SK-MEL-5 (cell line): ENCODE measurements at places on chromosomes 1 and 21. TPM values are rescaled to one million over a fixed set of nuclear protein-coding genes. Genes with fewer than 3 reads are reported as not detected.

Gene CFAP74
- not detected in 2 replicates for total RNA-seq

Gene KCNE2
- not detected in 2 replicates for total RNA-seq

Gene MCOLN2
- 18.1 and 19.3 TPM in 2 replicates for total RNA-seq

Gene CELSR2
- 3.5 TPM in 2 replicates for total RNA-seq

Gene BARHL2
- total RNA-seq = 0.11 TPM in 1 of 2 replicates, not detected in the other

Gene TMEM81
- total RNA-seq = 1.3 and 1.9 TPM in 2 replicates

Gene CDCA8
- total RNA-seq = 3.3 and 4.8 TPM in 2 replicates

Gene RAB42
- total RNA-seq = not detected in 2 replicates

Gene MYOC
- total RNA-seq = not detected in 2 replicates

Gene RNU1-4
- total RNA-seq = under 0.01 TPM in 1 of 2 replicates, not detected in the other

Gene CCDC30
- 1.5 TPM in 2 replicates for total RNA-seq

Gene KCNQ4
- 0.11 TPM in 1 of 2 replicates, not detected in the other for total RNA-seq

Gene ZNF695
- total RNA-seq = 0.08 and 0.72 TPM in 2 replicates

Gene BRWD1
- total RNA-seq = 25.8 and 29.5 TPM in 2 replicates

DNA sequence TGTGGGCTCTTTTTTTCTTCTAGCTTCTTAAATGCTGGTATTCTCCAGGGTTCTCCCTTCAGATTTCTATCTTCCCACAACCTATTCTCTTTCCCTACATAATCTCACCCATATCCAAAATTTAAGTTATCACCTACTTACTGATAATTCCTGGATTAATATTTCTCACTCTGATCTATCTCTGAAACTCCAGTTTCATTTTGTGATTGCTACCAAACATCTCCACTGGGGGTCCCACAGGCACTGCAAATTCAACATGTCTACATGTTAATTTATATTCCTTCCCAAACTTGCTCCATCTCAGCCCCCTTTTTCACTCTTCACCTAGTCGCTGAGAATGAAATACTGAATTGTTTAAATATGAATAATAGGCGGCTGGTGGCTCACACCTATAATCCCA is 9.9 kb upstream of the C1orf141 start:
- peak; percentile 36 for DNase-seq

GRCh38 chr21:37525810-37526209 is 159.2 kb downstream of the DYRK1A start:
- DNase-seq = no peak

- DNase-seq = peak; percentile 60
These were observed 23.4 kb upstream of the RPTN start for GRCh38 chr1:152182431-152182830.

- no peak for DNase-seq
These were observed 109.1 kb upstream of the GADD45A start for GRCh38 chr1:67575861-67576260.

DNA sequence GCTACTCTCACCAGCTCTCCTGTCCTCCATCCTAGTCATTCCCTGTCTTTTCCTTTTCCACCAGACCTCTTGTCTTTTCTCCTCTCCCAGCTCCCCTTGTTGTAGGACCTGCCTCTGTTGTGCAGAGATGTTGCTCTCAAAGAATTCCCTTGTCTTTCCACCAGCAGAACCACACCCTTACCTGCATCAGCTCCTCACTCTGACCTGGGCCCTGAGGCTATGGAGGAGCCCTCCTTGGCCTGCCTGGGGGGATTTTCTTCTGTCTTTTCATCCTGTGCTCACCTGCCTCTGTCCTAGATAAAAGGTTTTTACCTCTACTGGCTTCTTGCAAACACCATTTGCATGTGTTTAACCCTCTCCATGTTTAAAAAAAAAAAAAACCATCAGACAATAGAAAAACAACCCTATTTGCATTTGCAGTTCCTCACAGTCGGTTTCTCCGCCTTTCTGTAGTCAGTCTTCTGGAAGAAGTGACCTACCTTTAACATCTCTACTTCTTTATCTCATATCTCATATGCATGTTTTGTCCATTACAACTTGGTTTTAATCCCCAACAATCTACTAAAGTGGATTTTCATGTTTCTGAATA is 12.1 kb downstream of the FCRL5 start:
- no peak for DNase-seq

DNA sequence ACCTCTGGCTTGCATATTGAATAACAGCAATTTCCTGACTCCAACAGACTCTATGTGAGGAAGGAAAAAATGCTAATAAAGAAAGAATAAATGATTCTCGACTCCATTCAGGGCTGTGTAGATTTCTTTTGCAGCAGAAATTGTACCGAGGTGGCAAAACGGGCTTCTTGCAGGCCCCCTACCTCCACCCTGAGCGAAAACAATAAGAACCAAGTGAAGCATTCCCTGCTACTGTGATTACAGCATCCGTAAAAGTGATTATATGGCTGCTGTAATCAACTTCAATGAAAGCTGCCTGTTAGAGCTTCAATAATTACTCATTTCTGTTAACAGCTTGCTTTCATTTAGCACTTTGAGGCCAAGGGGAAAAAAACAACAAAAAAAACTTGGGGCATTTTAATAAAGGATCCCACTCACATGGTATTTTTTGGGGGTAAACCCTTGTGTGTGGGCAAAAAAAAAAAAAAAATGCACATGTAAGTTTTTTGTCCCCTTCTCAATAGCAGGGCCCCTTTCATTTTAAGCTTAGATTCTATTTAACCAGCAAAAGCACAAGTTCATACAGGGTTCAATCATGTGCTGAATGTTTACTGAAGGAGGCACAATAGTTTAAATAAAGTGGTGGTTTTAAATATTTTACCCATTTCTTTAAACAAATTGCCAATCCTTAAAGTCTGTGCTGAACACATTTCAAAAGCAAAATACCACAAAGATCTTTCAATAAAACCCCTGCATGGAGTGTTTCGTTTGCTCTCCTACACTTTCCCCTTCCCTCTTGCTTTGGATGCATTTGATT is 271.6 kb downstream of the LMO4 start:
- no peak for DNase-seq

GRCh38 chr1:183215076-183215720 is 29.1 kb downstream of the LAMC2 start:
- DNase-seq = no peak

- DNase-seq = peak; percentile 51
These were observed 22.1 kb downstream of the EIF2D start for GRCh38 chr1:206590025-206590758.

DNA sequence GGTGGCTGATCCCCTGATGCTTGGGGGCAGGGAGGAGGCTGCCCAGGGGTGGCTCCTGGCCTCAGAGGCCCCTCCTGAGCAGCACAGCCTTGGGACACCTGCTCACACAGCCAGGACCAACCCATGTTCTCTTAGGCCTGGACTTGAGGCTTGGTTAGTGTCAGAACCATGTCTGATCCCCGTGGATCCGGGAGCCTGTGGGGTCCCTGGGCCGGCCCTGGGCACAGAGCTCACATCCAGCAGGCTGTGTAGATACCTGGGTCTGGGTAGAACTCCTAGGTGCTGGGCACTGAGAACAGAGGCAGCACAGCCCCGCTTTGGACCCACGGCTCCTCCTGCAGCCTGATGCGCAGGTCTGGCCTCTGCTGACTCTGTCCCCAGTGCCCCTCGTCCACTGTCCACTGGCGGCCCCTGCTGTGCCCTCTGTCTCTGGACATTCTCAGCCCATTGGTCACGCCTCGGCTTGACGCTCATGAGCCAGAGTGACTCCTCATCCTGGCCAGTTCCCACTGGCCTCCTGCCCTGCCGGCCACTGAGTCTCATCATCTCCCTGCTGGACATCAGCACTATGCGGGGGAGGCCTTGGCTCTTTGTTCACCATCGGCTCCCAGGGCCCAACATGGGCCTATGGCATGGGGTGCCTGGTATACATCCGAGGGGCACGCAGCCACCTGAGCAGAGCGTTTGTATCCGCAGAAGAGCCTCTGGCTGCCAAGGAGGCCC is 70.2 kb downstream of the TRIM11 start:
- DNase-seq = no peak

DNA sequence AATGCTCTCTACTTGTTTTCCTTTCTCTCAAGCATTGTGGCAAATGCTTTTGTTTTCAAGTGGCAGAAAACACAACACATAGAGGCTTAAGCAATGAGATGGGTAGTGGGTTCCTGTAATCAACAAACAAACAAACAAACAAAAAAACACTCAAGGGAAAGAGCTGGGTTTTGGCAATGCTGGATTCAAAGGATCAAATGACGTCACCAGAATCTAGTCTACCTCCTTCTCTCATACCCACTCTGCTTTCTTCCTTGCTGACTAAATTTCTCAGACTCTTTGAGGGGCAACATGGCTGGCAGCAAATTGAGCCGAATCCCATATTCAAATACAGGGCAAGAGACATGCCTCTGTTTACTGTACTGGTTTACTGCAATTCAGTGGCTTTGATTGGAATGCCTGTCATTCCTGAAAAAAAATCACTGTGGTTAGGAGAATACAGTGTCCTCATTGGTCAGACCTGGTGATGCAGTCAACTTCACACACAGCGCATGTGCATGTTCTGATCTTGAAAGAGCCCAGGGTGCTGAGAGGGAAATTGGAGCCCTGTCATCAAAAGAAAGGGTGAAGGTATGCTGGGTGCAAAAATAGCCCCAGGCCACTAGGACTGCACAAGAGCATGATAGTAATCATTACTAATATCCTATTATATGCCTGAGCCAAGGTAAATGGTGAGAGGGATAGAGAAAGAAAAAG is 356.2 kb downstream of the KCTD3 start:
- no peak for DNase-seq

GRCh38 chr1:26029864-26030481 is 8.4 kb downstream of the EXTL1 start:
- peak; percentile 82 for DNase-seq

- no peak for DNase-seq
These were observed 19.5 kb downstream of the NUAK2 start for GRCh38 chr1:205301842-205302588.

GRCh38 chr1:117566556-117566955 is 39.3 kb upstream of the TENT5C start:
- no peak for DNase-seq

GRCh38 chr1:79629414-79629813 is 622.9 kb upstream of the ADGRL4 start:
- no peak for DNase-seq

DNA sequence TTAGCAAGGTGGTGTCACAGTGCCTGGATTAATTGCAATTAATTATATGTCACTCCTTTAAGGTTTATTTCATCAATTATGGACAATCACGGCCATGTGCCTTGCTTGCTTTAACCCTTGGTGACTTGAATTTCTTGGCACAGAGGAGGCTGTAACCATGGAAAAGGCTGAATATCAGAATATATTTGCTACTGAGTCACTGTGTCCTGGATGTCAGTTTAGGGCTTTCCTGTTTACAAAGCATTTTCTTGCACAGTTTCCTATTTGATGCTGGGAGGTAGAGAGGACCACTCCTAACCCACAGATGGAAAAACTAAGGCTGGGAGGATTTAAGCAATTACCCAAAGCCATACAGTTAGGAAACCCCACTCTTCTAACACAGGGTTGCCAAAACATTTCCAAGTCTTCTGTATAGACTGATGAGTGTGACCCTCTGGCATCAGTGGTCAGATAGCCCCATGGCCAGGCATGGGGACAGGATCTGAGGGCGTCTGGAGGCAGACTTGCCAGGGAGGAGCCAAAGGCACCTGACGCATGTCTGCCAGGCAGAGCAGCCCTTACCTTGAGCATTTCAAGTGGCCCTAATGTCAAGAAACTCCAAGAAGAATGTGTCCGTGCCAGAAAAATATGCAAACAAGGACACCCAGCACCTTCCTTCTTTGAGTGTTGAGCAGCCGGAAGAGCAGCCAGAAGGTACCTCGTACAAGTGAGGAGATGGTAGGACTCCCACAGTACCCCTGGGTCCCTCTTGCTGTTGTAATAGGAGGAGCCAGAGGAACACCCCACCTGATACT is 34.4 kb downstream of the KCNN3 start:
- no peak for DNase-seq

- DNase-seq = no peak
These were observed 10.5 kb upstream of the SPRR4 start for GRCh38 chr1:152959801-152960451.

- no peak for DNase-seq
These were observed 188.3 kb upstream of the ARHGEF16 start for GRCh38 chr1:3265835-3266805.

- peak; percentile 71 for DNase-seq
These were observed 100.2 kb downstream of the SPATA46 start for GRCh38 chr1:162276493-162276892.

DNA sequence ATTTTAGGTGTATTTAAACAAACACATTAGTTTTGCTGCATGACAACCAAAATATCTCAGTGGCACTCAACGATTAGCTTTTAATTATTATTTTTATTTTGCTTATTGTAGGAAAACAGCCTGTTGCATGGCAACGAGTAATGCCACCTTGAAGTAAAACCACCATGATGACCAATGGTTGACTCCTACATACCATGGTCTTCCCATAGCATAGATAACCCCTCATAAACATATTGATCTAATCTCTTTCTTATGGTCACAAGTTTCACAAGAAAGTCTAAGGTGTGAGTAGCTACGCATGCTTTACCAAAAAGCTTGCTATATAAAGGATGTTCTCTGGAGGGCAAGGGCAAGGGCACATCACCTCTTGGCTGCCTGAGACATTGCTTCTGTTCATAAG is 61.5 kb upstream of the PTBP2 start:
- DNase-seq = no peak

GRCh38 chr1:205663286-205663936 is 16.9 kb downstream of the SLC45A3 start:
- DNase-seq = no peak

- no peak for DNase-seq
These were observed 101.0 kb downstream of the DENND1B start for GRCh38 chr1:197674286-197674685.

DNA sequence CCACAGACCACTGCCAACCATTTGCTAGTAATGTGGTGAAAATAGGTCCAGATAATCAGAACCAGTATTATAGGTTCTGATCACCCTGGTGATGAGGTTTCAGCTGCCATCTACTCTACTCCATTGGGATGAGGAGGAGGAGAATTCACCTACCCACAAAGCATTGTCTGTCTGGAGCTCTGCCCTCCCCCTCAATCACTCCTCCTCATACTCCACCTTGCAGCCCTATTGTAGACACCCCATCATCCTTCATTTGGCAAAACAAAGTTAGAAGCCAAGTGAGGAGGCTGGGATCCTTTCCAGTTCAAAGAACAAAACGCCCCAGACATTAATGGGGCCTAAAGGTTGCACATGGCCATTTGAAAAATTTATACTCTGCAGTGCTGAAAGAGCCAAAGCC is 157.4 kb upstream of the L1TD1 start:
- no peak for DNase-seq
